Ascending aorta (tissue), 2 donors: ENCODE measurements at places on chromosomes 3 and 15.

DNA sequence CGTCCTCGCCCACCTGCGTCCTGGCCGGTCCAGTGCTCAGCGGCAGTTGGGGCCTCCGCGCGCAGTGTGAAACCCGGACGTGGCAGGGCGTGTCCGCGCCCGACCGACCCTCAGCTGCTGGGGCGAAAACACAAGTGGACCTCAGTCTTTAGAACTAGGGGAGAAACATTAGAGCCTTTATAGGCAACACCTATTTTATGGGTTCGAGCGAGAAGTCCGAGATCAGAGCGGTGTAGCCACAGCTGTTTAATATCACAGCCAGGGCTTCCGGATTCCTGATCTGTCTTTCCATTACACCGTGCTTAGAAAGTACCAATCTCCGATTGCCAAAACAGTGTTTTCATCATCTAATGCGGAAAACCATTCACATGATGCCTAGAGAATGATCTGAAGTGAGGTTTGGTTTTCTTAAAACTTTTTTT lies 506 bp downstream of the RAD51 start:
- no peak for DNase-seq

DNA sequence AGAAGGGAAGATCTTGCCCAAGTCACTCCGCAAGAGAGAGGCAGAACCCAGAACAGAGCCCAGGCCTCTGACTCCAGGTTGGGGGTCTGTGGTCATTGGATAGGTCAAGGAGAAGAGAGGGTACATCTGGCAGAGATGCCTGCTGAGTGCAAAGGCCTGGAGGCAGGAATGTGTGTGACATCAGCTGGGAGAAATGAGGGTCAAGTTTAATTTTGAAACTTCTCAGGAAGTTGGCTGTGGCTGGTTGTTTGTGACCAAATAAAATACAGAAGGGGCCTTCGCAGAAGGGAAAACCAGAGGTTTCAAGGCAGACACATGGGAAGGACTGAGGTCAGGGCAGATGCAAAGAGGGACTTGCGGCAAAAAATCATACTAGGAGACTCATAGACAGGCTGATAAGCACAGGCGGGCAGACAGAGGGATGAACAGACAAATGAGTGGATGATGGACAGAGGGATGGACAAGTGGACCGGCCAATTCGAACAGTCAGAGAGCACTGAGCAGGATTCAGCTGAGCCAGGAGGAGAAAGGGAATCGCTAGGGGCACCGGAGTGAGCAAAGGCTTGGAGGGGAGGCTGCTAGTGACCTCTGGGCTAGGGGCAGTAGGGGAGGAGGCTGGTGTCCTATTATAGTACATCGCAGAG lies 28.8 kb upstream of the CACNA2D2 start:
- no peak for DNase-seq

GRCh38 chr3:45387171-45387570 lies 1.2 kb upstream of the LARS2 start:
- DNase-seq = no peak

GRCh38 chr15:71610728-71611552 lies 199.4 kb upstream of the NR2E3 start:
- DNase-seq = no peak

- no peak for DNase-seq
These were observed 78.8 kb downstream of the IL5RA start for GRCh38 chr3:3031326-3031725.

DNA sequence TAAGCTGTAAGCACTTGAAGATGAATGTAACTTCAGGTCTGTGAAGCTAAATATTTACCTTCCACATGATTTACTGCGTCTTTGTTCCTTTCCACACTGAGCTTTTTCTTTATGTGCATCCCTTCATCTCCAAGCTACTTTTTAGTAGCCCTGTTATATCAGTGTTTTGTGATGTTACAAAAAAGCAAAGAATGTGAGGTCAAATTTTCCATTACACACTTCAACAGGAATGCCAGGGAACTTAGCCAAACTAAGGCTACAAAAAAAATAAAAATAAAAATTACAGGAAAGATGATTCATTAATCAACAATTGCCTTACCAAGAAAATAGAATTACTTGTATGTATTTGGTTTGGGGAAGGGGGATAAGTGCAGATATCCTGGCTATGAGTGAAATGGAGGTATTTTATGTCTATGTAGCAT lies 73.0 kb downstream of the FILIP1L start:
- no peak for DNase-seq

DNA sequence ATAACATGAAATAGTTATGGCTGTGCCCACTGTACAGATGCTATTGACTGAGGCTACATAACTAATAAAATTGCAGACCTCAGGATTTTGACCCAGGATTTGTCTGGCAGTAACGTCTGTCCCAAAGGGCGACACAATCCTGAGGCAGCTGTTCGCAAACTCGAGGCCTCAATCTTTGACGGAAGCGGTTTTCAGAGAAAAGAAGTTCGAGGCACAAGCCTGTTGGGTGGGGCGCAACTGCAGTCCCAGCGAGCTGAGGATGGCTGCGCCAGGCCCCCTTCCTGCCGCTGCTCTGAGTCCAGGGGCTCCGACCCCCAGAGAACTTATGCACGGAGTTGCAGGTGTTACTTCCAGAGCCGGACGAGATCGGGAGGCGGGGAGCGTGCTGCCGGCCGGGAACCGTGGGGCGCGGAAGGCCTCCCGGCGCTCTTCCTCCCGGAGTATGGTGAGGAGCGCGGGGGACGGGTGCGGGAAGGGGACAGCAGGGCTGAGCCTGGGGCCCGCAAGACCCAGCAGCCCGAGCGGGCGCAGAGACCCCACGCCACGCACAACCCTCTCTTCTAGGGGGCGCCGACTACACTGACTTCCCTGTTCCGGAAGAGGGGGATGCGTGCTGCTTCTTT lies at the start of gene PARP15:
PARP15 (plus strand) TSS at position 242 of the 623 bp plus-strand sequence; CDS start at position 260, 18 bp downstream.
- no peak for DNase-seq

DNA sequence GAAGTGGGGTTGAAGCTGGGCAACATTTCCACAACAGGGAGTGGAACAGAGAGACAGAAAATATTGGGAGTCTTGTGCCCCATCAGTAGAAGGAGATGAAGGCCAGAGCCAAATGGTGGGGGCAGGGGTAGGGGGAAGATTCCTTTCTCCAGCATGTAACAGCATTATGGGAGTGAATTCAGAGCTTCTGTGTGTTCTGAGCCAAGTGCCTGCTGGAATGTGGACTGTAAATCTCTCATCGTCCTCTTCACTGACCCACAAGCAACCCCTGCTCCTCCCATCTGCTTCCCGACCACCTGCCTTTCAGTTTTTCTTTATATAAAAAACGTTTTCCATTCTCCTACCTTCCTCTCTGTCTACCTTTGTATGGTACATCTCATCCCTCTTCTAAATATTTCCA lies 344.2 kb upstream of the TPRG1 start:
- no peak for DNase-seq

DNA sequence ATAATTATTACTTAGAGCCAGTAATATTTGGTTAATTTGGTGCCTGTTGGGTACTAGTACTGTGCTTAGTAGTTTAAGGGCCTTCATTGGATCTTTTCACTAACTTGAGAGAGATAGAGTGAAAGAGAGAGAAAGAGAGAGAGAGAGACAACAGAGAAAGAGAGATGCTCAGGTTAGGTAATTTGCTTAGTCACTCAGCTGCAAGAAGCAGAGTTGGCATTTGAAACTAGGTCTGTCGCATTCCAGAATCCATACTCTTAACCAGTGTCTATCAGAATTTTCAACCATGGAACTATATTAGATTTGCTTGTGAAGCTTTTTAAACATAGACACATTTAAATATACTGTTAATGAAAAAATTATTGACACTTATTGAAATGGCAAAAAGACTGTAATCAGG lies 31.1 kb upstream of the NUDT16 start:
- DNase-seq = no peak

DNA sequence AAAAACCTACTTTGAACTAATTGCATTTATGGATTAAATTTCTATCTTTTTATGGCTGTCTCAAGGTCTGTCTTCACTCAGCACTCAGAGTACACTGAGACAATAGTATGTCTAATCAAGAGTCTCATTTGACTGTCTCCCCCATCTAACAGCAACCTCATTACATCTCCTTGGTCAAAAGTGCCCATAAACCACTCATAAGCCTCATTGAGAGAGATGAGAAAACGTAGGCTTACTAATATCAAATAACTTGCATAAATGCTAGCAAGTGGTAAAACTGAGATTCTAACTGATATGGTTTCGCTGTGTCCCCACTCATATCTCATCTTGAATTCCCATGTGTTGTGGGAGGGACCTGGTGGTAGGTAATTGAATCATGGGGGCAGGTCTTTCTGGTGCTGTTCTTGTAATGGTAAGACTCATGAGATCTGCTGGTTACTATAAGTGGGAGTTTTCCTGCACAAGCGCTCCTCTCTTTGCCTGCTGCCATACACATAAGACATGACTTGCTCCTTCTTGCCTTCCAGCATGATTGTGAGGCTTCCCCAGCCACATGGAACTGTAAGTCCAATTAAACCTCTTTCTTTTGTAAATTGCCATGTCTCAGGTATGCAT lies 113.9 kb downstream of the TFDP2 start:
- DNase-seq = no peak

DNA sequence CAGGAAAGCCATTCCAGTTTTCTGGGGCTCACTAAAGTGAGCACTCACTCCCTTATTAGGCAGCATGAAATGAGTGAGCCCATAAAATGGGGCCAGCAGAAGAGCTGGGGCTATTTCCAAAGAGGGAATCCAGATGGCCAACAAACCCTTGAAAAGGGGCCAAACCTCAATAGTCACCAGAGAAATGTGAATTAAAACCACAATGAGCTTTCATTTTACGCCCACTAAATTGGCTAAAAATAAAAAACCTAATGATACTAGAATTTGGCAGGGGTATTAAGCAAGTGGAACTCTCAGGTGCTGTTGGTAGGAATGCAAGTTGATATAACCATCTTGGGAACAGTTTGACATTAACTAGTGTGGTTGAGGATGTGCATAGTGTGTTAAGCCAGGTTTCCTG lies 42.1 kb upstream of the RAF1 start:
- no peak for DNase-seq

- DNase-seq = no peak
These were observed 440.8 kb upstream of the GBE1 start for GRCh38 chr3:82202269-82202668.

GRCh38 chr3:21502656-21503055 lies 248.4 kb downstream of the ZNF385D start:
- no peak for DNase-seq

GRCh38 chr3:107235928-107236315 lies 141.3 kb upstream of the CCDC54 start:
- no peak for DNase-seq

- DNase-seq = no peak
These were observed 73.3 kb downstream of the CSNK1G1 start for GRCh38 chr15:64282701-64283100.

DNA sequence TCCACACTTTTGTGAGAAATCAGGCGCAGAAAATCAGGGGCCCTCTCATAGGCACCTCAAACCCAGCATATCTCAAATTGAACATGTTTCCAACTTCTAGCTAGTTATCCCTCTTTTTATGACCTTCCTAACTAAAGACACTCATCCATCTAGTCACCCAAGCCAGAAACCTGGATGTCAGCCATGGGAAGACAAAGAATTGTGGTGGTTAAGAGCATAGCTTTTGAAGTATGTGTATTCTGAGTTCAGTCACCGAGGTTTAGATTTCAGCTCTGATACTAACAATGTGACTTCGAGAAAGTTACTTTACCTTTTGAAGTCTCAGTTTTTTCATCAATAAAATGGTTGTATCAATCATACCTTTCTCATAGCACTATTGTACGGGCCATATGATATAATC lies 495.5 kb downstream of the NLGN1 start:
- no peak for DNase-seq

DNA sequence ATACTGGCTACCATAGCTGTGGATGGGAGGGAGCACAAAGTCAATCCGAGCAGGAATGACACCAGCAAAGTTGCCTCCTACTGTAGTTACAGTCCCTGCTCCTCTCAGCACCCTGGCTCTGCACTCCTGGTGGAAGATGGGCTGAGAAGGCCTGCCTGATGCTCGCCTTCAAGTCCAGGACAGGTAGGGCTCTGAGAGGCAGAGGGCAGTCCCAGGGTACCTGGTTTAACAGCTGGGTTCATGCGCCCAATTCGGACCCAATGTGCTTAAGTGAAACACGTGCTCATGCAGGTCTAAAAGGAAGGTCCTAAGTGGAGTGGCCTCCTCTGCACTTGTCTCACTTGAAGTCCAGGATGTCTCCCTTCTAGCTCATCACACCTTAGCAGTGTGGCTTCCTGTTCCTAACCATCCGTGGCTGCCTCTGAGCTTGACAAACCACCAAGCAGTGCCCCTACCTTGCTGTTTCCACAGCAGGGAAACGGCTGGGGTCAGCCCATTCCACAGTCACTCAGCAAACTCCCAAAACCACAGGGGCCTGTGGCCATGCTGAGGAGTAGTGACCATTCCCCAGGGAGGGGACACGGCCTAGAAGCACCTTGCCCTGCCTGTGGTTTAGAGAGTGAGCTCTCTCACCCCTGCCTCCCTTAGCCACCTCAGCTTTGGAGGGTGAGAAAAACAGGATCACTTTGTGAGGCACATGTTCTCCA lies 3.9 kb upstream of the MUSTN1 start:
- DNase-seq = no peak

DNA sequence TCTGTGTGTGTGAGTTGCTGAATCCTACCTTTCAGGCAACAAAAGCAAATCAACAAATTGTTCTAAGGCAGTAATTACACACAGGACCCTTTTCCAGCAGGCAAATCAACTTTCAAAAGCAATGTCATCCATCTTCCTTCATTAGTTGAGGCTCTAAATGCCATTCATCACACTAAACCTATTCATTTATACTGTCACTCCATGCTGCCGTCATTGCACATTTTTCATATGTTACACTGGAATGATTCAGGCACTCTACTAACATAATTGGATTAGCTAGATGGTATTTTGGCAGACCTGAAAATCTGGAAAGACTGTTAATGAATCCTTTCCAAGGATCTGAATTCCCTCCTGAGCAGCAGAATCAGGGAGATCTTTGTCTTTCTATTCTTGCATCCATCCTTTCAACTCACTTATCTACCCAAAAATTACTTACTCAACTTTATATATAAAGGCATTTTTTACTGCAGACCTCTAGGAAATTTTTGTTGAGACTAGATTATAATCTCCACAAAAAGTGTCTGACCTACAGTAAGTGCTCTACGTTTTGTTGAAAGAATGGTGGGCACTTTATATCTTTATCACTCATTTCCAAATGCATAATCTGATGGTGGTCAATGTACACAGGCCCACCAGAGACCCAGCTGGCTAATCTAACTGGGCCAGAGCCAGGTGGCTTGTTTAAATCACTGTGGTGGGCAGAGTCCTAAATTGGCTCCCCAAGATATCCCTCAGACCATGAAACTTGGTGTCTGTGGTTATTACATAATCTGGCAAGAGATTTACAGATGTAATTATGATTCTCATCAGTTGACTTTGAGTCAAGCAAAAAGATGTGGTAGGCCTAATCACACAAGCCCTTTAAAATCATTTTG lies 25.0 kb downstream of the MIX23 start:
- DNase-seq = no peak

GRCh38 chr3:159028706-159029105 lies 226.9 kb downstream of the MFSD1 start:
- no peak for DNase-seq

- peak; percentile 80 for DNase-seq
These were observed 5.3 kb downstream of the ACVR2B start for GRCh38 chr3:38458796-38459498.

- DNase-seq = no peak
These were observed 177.6 kb downstream of the GHSR start for GRCh38 chr3:172270557-172271166.

GRCh38 chr3:20197775-20198174 lies 11.8 kb upstream of the SGO1 start:
- no peak for DNase-seq

- no peak for DNase-seq
These were observed 34.7 kb downstream of the ANXA2 start for GRCh38 chr15:60363087-60363549.
